A549 treated with CpdA at 1 μM for 4 hours (cell line): ENCODE measurements at places on chromosomes 5 and 9. TPM values are rescaled to one million over a fixed set of nuclear protein-coding genes. Genes with fewer than 3 reads are reported as not detected.

The FCN2 gene
- not detected in 5 replicates for total RNA-seq

The BHMT2 gene
- not detected in 5 replicates for total RNA-seq

The OMD gene
- total RNA-seq, result not detected in 5 replicates

The ANKRD34B gene
- 0.07 to 0.13 TPM (median 0.12 TPM) in 3 of 5 replicates, not detected in the others for total RNA-seq

The GABRP gene
- not detected in 5 replicates for total RNA-seq

The TAF1L gene
- total RNA-seq, result not detected in 5 replicates

The SPINK13 gene
- not detected in 5 replicates for total RNA-seq

The CDH10 gene
- 0.22 to 0.32 TPM (median 0.30 TPM) in 5 replicates for total RNA-seq

The FST gene
- total RNA-seq, result 8.0 to 17.8 TPM (median 13.3 TPM) in 5 replicates

The EQTN gene
- total RNA-seq, result not detected in 5 replicates

The DMRT3 gene
- not detected in 5 replicates for total RNA-seq

The LCN12 gene
- total RNA-seq, result 0.51 to 2.0 TPM (median 1.1 TPM) in 5 replicates

The PCDHGC4 gene
- total RNA-seq, result 0.02 to 0.15 TPM (median 0.05 TPM) in 3 of 5 replicates, not detected in the others

The ABCA1 gene
- total RNA-seq, result 5.0 to 6.8 TPM (median 5.5 TPM) in 5 replicates

The TLR4 gene
- 0.06 to 0.34 TPM (median 0.10 TPM) in 5 replicates for total RNA-seq

The FGF1 gene
- 0.13 to 1.3 TPM (median 0.32 TPM) in 5 replicates for total RNA-seq

The C5 gene
- total RNA-seq, result 10.4 to 13.9 TPM (median 12.5 TPM) in 5 replicates

The SAXO1 gene
- not detected in 5 replicates for total RNA-seq

The GRIN1 gene
- 0.31 to 1.0 TPM (median 0.38 TPM) in 5 replicates for total RNA-seq
